ENCODE measurements at places on chromosomes 7 and 10.

DNA sequence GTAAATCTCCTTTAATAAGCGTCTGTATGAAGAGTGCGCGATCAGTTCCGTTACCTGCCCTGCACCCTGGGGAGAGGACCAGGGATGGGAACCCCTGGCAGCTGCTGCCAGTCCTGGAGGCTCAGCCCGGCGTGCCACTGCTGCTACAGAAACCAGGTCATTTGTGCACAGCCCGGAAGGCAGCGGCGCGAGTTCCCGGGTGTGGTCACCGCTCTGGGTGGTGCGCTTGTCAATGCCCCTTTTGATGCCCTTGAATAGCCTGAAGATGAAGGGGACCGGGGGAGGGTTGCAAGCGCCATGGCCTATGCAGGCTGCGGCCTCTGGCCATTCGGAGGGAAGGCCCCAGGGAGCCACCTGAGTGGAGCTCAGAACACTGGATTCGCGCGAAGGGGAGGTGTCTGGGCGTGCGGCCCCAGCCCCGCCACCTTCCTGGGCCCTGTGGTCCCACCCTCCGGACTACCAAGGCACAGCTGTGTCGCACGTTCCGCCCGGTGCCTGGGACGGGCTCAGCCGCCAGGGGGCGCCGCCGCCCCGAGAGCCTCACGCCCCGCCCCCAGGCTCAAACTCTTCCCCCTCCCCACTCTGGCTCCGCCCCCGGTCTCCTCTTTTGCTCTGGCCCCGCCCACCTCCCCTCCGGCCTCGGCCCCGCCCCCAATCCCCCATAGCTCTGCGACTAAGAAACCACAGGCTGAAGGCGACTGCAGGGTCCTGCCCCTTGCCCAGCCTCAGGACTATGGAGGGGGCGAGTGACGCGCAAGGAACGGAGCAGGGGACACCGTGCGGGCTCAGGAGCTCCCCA, 16.5 kb downstream of the AP5Z1 start:
- peak; percentile 70 for DNase-seq

GRCh38 chr7:57305192-57305748, 144.7 kb upstream of the ZNF716 start:
- no peak for DNase-seq

- DNase-seq = no peak
Observed at GRCh38 chr7:105786520-105787470, 89.6 kb downstream of the ATXN7L1 start.

DNA sequence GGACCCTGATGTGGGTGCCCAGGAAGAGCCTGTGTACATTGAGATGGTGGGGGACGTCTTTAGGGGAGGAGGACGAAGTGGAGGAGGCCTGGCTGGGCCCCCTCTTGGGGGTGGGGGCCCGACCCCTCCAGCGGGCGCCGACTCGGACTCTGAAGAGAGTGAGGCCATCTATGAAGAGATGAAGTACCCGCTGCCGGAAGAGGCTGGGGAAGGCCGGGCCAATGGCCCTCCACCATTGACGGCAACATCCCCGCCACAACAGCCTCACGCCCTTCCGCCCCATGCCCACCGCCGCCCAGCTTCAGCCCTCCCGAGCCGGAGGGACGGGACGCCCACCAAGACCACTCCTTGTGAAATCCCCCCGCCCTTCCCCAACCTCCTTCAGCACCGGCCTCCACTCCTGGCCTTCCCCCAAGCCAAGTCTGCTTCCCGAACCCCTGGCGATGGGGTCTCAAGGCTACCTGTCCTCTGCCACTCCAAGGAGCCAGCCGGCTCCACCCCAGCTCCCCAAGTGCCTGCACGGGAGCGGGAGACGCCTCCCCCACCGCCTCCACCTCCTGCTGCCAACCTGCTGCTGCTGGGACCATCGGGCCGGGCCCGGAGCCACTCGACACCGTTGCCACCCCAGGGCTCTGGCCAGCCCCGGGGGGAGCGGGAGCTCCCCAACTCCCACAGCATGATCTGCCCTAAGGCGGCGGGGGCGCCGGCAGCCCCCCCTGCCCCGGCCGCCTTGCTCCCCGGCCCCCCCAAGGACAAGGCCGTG, 4.8 kb downstream of the NYAP1 start:
- DNase-seq = no peak

GRCh38 chr7:13099154-13099795, 411.8 kb downstream of the ARL4A start:
- no peak for DNase-seq

DNA sequence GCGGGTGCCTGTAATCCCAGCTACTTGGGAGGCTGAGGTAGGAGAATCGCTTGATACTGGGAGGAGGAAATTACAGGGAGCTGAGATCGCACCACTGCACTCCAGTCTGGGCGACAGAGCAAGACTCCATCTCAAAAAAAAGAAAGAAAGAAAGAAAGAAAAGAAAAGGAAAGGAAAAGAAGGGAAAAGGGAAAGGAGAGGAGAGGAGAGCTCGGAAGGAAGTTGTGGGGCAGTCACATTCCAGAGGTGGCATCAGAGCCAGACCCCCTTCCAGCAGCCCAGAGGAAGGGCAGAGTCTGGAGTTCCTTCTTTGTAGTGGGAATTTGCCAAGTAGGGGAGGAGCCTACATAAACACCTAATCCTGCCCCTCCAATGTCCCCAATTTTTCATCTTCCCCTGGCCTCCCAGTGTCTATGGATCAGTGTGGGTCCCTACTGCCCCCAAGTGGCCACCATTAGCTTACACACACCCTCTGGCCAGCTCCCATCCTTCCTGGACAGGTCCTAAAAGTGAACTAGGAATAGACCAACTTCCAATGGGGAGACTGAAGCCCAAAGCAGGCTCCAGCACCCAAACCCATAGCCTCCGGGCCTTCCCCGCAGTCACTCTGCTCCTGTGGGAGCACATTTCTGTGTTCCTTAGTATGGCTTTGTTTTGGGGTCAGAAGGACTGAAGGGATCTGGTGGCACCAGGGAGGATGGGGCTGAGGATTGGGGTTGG, 39.6 kb upstream of the HSPB1 start:
- DNase-seq = no peak

- no peak for DNase-seq
Observed at GRCh38 chr7:31602041-31602625, 84.9 kb upstream of the PPP1R17 start.

DNA sequence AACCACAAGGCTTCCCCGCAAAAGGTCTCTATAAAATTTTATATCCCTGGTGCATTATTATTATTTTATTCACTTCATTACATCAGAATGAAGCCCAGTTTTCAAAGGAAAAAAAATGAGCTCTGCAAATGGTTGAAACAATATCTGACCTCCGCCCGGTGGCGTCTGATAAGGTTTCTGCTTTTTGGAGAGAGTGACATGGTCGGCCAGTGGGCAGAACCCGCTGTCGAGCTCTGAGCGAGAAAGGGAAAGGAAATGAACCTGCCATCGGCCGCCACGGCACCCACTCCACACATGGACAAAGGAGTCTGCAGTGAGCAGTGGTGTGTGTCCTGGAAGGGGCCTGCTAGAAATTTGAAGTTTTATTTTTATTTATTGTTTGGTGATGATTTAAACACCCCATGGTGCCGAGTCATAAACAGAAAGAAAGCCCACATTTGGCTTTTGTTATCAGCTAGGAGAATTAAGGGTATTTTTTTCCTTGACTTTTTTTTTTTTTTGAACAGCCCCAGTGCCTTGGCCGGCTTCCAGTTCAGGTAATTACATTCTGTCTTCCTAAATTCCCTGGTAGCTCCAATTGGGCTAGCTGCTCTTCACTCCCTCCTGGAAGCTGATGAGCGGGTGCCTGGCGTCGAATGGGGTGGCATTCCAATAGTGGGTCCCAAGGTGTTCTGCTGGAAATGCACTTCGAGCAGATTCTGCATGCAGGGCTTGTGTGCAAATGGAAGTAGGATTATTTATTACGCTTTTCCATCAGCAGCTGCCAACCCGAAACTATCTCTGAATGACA, 149.4 kb upstream of the MKI67 start:
- DNase-seq = no peak

GRCh38 chr7:87739306-87739705, 111.1 kb downstream of the RUNDC3B start:
- no peak for DNase-seq

DNA sequence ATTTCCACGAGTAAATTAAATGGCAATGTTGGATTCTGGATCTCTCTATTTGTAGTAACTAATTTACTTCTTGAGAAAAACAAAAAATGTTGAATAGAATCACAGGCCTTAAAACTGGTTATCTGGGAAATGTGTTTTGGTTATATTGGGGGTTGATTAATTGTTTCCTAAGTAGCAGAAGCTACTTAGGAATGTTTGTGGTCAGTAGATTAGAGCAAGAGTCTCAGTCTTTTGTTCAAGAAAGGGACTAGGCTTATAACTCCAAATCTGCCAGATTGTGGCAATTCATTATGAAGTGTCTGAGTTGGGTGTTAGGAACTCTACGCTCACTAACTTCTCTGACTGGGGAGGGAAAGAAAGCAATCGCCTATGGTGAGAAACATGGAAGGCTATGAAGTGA, 244.3 kb upstream of the PHYHIPL start:
- no peak for DNase-seq

DNA sequence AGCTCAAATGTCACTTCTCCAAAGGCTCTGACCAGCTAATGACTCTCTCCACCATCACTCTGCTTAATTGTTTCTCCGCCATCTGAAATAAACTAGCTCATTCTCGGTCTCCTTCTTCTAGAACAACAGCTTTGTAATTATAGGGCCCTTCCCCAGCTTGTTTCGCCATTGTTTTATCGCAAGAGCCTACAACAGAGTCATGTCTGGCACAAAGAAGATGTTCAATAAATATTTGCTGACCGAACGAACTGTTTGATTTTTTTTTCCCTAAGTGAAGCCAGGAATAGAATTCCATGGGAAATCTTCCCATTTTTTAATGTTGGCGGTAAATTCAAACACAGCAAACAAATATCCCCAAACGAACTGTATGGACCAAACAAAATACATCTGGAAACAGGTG, 63.8 kb upstream of the NMT2 start:
- DNase-seq = no peak

DNA sequence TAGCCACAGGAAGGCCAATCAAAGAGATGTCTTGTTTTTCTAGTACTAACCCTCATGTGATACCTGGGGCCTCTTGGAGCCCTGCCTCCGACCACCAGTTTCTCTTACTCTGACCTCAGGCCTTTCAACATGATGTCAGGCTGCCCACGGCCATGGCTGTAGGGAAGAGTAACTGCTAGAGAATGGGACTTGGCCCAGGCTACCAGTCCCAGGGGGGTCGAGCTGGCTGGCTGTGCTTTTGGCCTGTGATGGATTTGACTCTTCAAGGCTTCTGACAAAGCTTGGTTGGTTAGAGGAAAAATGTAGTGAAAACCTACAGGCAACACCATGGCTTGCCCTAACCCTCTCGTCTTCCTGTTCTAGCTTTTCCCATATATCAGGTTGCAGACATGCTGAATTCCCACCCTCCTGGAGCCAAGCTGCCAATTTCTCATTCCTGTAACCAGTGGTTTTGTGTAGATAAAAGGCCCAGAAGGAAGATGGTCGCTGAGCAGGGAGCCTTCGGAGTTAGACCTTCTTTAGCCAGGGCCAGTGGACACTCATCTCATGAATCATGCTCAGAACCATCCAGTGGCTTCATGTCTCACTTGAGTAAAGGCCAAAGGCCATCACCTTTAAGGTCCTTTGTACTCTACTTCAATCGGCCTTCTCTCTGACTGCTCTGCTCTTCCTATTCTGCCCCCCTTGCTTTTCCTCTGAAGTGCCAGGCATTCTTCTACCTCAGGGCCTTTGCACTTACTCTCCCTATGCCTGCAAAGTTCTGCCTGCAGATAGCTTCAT, 19.7 kb downstream of the SUFU start:
- no peak for DNase-seq

DNA sequence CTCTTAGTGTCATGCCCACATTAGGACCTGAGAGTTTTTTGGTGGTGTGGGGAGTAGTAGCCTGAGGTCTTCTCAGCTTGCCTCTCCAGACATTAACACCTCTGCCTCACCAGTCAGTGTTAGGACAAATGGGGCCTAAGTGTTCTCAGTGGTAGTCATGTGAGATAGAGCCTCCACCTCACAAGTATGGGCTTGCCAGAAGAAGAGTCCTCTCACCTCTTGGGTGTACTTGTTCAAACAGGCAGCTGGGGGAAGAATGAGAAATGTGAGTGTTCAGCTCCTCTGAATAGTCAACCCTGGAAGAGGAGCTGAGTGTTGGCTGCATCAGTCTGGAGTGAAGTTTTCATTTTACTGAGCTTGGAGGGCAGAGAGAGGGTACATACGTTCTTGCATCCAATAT, 464.6 kb downstream of the POM121L12 start:
- DNase-seq = no peak

All from effector CD4-positive, alpha-beta T cell (primary cell).